ENCODE measurements at places on chromosomes 7 and 10.

- no peak for DNase-seq
Observed at GRCh38 chr7:36507475-36508440, 118.1 kb downstream of the ANLN start.

DNA sequence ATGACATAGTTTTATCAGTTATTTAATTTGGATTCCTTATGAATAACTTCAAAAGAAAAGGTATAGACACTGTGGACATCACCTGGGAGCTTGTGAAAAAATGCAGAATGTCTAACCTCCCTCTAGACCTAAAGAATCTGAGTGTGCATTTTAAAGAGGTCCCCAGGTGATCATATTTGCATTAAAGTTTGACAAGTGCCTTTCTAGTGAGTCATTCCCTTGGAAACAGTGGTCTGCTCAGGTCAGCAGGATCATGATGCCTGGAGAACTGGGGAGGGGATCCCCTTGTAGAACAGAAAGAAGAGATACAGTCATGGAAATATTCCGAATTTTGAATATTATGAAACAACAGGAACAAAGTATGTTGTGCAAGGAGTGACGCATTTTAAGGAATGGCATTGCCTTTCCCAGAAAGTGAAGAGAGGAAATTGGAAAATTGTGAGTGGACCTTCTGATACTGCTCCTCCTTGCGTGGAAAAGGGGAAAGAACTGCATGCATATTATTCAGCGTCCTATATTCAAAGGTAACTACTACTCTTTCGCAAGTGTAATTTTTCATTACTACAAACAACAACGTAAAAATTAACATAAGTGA lies 4.6 kb downstream of the STEAP2 start:
- DNase-seq = no peak

GRCh38 chr10:124350806-124351205 lies 67.9 kb downstream of the OAT start:
- DNase-seq = no peak

GRCh38 chr10:123274306-123275135 lies 120.3 kb downstream of the BUB3 start:
- DNase-seq = no peak

DNA sequence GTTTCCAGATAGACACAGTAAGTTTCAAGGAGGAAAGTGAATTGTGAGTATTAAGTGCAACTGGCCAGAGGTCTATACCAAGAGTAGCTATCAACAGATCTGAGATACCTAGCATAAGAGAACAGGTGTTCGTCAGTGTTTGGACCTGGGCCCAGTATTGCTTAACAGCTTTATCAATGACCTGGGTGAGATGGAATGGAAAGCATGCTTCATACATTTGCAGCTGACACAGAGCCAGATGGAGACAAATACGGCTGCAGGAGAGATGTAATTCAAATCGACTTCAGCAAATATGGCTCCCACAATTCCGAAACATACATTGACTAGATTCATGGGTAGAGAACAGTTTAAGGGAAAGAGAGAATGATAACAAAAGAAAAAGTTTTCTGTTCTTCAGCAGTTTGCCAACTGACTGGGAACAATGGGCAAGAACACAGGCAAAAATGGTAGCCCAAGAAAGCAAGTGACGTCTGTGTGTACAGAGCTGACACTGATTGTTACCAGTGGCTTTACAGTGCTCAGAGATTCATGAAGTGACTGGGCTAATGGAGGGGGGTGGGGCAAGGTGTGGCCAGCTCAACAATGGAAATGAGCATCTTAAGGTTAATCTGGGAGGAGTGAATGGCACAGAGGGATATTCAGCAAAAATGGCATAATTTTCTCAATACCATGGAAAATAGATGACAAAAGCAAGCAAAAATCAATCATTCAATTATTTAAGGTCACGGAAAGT lies 28.0 kb upstream of the COBL start:
- no peak for DNase-seq

GRCh38 chr10:76492026-76492425 lies 1060.6 kb downstream of the LRMDA start:
- DNase-seq = no peak

GRCh38 chr10:95341716-95342130 lies 50.9 kb upstream of the PDLIM1 start:
- no peak for DNase-seq

DNA sequence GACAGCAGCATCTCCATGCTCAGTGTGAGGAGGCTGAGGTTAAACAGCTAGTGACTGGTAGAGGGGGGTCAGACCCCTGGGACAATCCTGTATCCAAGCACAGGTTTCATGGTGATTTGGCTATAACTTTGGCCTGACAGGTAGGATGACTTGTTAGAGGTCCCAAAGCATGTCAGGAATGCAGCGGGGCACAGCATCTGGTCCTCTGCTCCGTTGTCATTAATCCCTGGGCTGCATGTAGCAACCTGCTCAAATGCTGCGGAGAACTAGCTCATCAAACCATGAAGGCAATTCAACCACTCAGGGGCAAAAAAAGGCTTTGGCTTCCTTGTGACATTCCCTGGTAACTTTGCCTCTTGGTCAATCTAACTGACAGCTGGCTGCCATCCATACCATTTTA lies 26.8 kb downstream of the WNT2 start:
- DNase-seq = no peak

DNA sequence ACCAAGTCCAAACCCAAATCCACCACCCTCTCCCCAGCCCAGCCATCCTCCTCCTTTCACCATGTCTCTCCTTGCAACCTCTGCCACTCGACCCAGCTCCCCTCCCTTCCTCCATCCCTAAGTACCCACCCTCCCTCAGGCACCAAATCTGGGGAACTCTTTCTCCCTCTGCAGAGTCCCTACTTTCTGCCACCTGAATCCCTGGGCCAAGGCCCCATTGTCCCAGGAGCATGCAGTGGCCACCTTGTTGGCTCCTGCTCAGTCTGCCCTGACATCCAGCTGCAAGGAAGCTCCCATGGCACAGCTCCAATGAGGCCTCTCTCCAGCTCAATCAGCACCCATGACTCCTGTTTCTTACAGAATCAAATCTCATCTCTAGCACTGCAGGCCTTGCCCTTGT lies 5.5 kb upstream of the UNC5B start:
- no peak for DNase-seq

DNA sequence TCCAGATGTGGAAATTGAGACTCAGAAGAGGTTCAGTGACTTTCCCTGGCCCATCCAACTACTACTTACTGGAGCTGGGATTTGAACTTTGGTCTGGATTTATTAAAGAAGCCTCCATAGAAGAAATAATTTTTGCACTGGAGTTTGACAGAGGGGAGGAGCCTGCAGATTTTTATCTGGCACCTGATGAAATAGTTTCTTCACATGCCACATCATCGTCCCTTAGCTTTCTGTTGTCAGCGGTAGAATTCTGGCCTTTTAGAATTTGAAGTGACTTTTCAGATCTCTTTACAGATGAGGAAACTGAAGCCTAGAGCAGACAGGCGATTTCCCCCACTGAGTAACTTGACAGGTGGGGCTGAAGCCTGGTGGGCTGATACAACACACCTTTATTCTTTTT lies 233.5 kb downstream of the LRMDA start:
- DNase-seq = no peak

GRCh38 chr7:30510124-30511075 lies 5.8 kb upstream of the GGCT start:
- peak; percentile 45 for DNase-seq

DNA sequence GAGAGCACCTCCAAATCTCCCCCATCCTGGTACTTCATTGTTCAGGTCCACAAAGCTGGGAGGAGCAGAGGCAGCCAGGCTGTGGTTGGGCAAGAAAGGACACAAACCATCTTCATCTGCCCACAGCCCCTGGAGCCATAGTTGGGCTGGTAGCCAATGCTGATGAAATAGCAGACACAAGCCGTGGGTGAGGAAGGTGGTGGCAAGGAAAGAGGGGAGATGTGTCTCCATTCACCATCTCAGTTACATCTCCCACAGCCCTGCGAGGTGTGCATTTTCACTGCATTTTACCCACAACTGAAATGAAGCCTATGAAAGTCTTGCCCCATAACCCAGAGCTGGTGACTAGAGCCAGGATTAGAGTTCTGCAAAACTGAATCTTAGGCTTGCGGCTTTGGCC lies 35.0 kb downstream of the PIK3AP1 start:
- DNase-seq = no peak

DNA sequence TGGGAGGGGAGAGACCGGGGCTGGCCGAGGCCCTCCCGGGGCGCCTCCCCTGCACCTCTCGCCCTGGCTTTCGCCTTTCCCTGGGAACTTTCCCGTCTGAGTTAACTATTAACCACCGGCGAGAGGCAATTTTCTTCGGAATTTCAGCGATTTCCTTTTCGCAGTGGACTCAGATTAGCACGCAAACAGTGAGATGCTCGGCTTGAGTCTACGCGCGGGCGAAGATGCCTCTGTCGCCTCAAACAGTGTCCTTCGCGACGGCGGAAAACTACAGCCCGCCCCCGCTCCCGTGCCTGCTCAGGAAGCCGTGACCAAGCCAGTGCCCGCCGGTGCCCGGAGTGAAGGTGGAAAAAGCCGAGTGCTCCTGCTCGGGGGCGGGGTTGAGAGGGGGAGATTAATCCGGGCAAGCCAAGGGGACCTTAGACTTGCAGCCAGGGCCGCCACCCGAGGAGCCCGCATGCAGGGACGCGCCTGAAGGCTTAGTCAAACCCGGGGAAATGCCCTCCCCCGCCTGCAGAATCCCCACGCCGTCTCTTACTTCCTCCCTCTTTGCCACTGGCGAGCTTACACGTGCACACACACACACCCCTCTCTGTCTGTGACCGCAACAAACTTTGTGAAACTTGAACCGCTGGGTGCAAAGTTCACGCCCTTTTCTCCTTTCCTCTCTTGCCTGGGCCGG lies 14.5 kb upstream of the PAX2 start:
- peak; percentile 31 for DNase-seq

DNA sequence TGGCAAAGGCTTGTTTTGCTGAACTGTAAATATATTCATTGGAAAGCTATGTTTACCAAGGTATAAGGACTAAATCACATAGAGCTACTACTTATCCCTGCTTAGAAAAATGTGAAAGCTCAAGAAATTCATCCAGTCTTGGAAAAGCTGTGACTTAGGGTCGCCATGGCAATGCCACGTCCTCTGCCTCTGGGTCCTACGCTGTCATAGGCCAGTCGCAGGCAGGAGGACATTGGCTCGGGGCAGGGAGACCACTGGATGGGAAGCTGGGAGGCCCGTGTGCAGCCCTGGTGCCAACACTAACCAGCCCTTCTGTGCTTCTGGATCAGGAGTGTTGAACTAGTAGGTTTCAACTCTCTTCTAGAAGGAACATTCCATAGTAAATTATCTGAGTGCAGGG lies 67.3 kb upstream of the PDZD8 start:
- DNase-seq = no peak

DNA sequence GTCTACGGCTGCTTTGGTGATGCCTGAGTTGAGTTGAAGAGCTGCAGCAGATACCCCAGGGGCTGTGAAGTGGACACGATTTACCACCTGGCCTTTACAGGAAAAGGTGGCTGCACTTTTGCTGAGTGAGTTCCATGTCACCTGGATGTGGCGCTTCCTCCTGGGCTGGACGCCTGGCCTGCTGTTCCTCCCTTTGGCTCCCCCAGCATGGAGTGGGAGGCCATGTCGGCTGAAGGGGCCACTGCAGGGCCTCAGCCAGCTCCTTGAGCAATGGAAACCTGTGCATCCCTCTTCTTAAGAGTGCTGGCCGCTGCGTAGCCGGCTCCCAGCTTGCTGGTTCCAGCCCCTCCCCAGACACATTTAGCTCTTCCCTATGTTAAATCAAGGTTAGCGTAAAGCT lies 221.0 kb downstream of the GLRX3 start:
- DNase-seq = no peak

DNA sequence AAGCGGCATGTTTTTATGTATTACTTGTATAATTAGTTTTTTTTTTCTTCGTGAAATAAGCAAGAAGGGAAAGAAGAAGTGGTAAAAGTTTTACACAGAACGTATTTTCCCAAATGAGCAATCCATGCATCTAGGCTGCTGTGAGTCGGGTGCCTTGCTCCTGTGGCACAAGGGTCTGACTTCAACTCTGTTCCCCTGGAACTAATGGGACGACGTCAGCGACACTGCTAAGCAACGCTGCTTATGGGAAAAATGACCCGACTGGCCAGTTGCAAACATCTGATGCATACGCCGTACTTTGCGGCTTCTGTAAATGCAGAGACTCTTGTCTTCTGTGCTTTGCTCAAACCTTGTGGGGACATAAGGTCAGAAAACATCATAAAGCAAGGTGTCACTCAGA lies 66.3 kb downstream of the MPP7 start:
- DNase-seq = no peak

GRCh38 chr7:24943096-24943948 lies 36.7 kb downstream of the OSBPL3 start:
- DNase-seq = no peak

Data from CD4-positive, alpha-beta T cell treated with Interleukin-12 subunit alpha and Interleukin-12 subunit beta, for 1 hour (primary cell).